Stimulated activated CD8-positive, alpha-beta memory T cell treated with anti-CD3 and anti-CD28 coated beads, Interleukin-4, amount 100 ng/mL, for 1 hour (primary cell): ENCODE measurements at places on chromosomes 7 and 10.

GRCh38 chr10:124870854-124871425, 69.3 kb downstream of the ABRAXAS2 start:
- DNase-seq: no peak

- no peak for DNase-seq
Measured at GRCh38 chr7:1070544-1071011, 17.3 kb upstream of the GPER1 start.

DNA sequence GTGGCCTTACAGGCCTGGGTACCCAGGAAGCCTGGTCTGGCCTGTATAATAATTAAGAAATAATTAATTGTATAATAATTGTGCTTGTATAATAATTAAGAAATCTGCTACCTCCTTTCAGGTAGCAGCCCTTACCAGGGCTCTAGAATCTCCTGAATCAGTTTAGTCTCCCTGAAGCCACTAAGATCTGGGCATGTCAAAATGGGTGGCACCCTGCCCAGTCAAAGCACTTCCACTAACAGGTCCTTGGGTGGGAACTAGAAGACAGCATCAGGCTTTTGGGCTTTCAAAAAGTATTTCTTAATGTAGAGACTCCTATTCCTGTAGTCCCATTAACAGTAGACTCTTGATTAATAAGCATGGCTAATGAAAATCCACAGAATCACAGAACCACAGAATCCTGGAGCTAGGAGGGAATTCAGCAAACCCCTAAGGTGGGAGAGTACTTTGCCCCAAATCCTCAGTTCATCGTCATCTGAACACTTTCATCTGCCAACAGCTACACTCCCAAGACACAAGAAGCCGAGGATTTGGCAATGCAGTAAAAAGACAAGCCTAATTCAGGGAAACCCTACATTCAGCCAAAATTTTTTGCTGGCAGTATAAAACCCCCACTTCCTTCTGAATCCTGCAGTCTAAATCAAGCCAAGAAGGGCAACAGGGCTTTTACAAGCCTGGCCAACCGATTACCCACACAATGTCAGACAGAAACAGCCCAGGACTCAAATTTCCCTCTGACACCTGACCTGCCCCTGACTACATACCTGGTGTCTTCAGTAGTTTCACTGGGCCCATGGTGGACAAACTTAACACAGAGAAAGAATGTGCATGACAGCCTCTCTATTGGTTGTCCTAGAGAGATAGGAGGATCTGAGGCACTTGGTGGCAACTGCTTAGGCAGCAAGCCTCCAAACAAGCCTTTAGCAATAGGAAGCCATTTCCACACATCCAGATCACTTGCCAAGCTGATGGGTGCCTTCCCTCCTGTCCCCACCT, 5.9 kb upstream of the IL6 start:
- DNase-seq: no peak

DNA sequence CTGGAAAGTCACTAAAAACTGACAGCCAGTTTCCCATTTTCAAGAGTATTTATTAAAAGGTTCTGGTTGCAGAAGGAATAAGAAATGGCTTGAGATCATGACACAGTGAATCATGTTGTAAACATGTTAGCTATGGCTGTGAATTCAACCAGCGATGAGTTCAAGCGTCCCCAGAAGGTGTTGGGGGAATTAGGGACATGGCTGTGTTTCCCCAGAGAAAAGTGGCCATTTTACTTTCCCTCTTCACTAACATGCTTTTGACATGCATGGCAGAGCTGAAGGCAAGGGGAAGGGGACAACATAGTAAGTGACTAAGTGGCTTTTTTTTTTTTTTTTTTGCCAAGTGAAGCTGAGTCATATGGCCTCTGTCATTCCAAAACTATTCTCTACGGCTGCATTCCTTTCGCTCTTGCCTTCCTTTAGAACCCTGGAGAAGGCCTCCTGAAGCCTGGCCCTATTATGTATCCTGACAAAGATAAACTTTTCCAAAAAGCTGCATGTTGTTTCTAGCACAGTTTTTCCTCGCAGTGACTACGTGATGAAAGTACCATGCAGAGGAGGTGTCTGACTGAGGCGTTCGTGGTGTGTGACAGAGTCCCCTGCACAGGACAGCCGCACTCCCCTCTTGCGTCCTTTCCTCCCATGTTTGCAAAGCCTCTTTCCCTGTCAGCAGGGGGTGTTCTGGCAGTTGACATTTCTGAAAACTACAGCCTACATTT, 46.9 kb downstream of the EGFR start:
- DNase-seq: no peak

DNA sequence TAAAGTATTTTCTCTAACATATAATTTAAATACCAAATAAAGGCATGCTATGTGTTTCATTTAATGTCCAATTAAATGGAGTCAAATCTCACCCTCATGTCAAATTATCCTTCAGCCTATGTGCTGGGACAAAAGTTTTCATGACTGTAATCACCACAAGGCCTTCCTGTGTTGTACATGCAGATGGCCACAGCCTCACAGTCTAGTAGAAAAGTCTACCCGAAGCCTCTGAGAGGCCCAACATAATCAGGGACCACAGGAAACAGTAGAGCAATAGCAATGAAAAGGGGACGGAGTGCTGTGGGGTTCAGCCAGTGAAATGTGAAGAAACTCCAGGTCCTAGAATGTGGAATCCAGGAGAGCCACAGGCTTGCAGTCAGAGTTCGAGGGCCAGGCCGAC, 140.2 kb upstream of the KLF6 start:
- no peak for DNase-seq

DNA sequence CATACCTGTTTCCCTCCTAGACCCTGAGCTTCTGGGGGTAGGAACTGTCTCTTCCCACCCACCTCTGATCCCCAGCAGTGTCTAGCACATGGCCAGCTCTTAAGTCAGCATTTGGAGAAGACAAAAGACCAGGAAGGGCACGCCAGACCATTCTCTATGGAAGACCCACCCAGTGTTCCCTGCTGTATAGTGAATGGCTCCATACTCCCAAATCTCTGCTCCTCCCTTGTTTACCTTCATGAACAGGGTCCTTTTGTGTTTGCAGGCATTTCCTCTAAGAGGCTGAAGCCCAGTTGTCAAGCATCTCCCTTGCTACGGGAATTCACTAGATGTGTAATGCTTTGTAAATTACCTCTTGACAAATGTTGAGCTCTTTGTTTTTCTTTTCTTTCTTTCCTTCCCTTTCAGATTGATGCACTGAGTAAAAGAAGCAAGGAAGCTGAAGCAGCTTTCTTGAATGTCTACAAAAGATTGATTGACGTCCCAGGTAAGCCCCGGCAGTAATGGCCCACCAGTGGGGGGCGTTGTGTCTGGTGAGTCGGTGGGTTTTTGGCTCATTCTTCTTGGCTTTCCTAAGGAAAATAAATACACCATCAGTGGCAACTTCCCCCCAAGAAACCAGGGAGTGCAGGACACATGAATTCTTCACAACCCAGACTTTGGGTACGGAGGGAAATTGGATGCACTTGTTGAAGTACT, 216.6 kb upstream of the SH2B2 start:
- no peak for DNase-seq

DNA sequence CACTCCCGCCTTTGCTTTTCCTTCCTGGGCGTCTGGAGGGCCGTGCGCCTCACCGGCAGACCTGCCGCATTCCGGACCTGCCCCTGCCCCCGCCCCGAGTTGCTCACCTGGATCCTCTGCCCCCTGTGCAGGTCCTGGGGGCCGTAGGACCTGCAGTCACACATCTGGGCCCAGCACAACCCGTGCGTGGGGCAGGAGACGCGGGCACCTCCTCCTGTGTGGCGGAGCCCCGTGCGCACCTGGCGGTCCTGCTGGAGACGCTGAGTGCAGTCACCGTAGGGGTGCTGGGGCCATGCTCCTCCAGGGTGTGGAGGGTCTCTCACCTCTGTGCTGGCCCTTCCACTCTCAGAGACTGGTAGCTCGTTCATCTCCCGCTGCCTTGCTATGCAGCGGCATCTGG, 85.5 kb downstream of the DNAJB6 start:
- no peak for DNase-seq

GRCh38 chr7:125547505-125547904, 617.9 kb upstream of the POT1 start:
- DNase-seq: no peak

DNA sequence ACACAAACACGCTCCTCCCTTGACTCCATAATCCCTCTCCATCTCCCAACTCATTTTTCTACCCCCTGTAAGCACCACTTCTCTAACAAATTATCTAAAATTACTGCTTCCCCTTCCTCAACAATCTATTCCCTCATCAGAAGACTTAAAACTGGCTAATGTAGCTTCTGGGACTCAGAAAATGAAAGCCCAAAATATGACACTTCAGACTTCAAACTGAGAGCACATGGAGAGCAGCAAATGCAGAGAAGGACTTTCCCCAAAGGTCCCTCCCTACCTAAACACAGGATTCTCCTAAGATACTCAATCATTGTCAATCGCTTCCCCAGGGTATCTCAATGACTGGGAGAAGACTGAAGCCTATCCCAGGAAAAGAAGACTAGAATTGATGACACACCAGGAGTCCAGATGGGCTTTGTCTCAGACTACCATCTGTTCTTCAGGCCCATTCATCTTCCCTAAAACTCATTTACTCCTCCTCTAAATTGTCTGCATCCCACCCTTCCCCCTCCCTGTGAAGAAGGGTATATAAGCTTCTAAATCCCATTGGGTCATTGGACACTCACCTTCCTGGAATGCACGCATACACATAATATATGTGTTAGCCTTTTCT, 39.2 kb downstream of the ST8SIA6 start:
- DNase-seq: no peak

DNA sequence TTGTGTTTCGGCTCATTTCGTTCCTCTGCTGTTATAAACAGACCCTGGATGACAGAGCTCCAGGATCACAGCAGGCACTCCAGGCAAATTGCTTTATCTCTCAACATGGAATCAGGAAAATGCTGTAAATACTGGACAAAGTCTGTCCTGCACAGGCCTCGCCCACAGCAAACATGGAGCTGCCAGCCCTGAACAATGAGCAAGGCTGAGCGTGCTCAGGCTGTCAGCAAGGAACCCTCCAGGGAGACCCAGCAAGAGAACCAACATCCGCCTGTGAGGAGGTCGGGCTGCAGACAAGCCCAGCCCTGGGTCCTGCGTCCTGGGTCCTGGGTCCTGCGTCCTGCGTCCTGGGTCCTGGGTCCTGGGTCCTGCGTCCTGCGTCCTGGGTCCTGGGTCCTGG, 180.8 kb downstream of the PTPRN2 start:
- no peak for DNase-seq
